ENCODE measurements at places on chromosomes 7 and 10.

DNA sequence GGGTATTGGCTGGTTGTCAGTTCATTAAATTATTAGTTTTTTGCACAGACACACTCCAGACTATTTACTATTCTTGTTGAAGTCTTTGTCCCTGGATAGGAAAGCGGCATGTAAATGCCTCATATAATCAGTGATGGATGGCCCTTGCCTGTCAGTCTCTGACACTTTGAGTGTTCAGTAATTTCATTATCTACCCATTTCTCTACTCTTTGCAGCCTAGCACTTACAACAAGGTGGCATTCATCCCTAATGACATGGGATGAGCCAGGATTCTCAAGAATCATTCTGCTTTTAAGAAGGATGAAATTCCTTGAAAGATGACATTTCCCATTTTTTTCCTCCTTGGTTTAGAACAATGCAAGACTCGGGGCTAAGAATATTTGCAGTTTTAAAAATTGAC, 155.7 kb downstream of the SORCS3 start:
- no peak for DNase-seq

- no peak for DNase-seq
Measured at GRCh38 chr10:120110196-120110595, 217.7 kb downstream of the SEC23IP start.

- no peak for DNase-seq
Measured at GRCh38 chr10:20327954-20328353, 511.7 kb downstream of the PLXDC2 start.

- DNase-seq: no peak
Measured at GRCh38 chr10:108696792-108697477, 1226.4 kb downstream of the XPNPEP1 start.

DNA sequence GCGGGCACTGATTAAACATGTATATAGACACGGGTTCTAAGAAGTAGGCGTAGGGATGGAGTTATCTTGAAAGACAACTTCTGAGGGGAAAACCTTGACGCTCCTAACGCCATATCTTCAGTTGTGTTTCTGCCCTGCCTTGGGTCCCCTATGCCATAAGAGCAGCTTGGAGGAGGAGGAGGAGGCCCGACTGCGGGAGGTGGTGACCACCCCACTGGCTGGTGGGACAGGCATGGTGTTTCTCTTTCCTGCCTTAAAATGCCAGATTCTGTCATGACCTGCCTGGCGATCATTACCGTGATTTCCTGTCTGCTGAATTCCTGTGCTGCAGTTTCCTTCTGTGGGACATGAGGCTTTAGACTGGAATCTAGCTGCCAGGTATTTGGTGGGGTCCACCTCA, 15.9 kb downstream of the ZNF783 start:
- no peak for DNase-seq

GRCh38 chr10:43124574-43125273, 13.5 kb upstream of the CSGALNACT2 start:
- no peak for DNase-seq

GRCh38 chr10:93434991-93435491, 47.1 kb downstream of the MYOF start:
- DNase-seq: no peak

DNA sequence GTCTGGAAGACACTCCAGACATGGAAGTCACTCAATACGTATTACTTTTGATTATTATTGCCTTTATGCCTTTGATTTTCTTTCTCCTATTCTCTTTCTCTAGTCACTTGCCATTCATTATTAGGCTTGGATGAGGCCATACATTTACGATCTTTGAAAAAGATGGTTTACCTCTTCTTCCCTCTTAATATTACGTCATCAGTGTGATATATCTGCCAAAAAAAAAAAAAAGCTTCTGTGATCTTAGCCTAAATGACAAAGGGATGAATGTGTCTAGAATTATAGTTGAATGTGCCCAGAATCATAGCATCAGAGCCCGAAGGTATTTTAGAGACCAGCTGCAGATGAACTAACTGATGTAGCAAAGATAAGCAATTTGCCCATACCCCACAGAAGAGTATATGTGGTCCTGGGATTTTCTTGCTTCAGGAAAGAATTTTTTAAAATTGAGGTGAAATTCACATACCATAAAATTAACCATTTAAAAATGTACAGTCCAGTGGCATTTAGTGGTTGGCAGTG, 73.9 kb downstream of the HHEX start:
- no peak for DNase-seq

GRCh38 chr10:48459270-48460150, 145.4 kb downstream of the ARHGAP22 start:
- no peak for DNase-seq

DNA sequence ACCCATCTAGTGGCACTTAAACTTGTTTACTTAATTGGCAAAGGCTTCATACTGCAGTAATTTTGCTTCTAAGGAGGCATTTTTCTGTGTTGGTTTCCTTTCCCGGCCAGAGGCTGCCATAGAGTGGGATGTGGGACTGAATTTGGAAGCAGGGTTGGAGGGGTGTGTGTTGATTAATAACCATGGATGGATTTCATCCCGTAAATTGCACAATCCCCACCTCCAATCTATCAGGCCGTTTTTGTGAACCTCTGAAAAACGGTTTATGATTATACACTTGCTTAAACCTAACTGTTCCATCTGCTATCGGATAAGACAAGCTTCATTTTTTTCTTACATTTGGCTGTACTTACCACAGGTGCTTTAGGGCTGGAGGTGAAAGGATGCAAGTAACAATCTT, 1.3 kb downstream of the TMEM60 start:
- DNase-seq: no peak

GRCh38 chr7:246451-246850, 43.5 kb upstream of the FOXL3 start:
- no peak for DNase-seq

Measured in RPMI8226 (cell line).